Activated gamma-delta T cell treated with anti-CD3 and anti-CD28 coated beads, Interleukin-2, amount 50 U/mL, for 16 hours (primary cell): ENCODE measurements at places on chromosomes 6 and 20.

- no peak for DNase-seq
Observed at GRCh38 chr6:84399003-84399402, 171.6 kb upstream of the CEP162 start.

DNA sequence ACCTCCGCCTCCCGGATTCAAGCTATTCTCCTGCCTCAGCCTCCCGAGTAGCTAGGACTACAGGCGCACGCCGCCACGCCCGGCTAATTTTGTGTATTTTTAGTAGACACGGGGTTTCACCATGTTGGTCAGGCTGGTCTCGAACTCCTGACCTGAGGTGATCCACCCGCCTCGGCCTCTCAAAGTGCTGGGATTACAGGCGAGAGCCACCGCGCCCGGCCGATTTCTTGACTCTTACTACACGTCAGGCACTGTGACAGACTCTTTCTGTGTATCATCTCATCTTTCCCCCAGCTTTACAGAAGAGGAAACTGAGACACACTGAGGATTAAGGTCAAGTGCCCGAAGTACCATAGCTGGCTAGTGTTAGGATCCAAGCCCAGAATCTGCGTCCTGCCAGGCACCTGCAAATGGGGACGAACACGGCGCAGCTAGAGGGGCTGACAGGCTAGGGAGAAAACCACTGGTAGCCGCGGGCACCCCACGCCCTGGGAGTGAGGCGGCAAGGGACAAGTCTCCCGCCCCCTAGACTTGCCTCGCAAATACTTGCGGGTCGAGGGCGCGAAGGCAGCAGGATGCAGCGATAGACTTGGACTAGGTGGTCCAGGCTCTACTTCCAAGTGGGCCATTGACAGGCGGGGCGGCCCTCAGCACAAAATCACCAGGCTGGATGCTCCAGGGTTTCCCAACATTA lies 1.1 kb upstream of the TAF8 start:
- no peak for DNase-seq

DNA sequence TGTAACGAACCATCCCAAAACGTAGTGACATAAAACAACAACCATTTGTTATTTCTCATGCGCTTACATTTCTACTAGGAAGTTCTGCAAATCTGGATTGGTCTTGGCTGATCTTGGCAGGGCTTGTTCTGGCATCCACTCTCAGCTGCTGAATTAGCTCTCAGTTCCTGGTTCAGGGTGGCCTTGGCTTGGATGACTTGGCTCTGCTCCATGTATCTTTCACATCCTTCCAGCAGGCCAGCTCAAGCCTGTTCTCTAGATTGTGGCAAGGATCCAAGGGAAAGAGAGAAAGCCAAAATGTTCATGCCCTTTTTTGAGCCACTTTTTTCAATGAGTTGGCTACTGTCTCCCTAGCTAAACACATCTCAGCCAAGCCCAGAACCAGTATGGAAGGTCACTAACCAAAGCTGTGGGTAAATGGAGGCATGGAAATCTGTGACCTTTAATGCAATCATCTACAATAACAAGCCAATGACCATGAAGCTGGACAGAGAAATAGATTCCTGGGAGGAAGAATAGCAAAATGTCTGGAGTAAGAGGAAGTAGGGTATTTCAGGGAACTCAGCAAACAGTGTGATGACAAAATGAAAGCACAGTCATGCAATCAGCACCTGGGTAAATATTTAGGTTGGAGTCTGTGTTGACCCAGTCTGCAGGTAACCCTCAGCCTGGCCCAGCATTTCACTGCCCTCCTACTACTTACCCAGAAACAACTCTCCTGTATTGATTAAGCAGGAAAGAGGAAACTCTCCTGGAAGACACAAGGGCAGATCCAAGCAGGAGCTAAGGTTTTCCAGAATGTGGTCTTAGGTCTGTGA lies 32.7 kb upstream of the SNAP25 start:
- DNase-seq: no peak

GRCh38 chr20:664576-664975 lies 11.0 kb downstream of the SCRT2 start:
- DNase-seq: no peak

DNA sequence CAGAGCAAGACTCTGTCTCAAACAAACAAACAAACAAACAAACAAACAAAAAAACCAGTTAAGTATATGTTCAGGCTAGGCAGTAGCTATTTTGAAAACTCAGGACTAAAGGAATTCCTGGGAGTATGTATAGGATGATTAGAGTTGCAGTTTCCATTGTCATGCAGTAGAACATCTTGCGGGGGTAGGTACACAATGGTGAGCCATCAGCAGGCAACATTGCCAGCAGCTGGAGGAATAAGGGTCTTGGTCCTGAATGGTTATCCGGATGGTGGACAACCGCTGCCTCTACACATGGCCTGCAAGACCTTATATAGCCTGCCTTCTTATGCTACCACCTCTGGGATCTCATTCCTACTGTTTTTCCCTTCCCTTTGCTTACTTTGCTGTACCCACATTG lies 297.5 kb downstream of the SOX4 start:
- no peak for DNase-seq

- DNase-seq: no peak
Observed at GRCh38 chr6:98590136-98590681, 244.2 kb upstream of the POU3F2 start.

- DNase-seq: no peak
Observed at GRCh38 chr6:20328266-20328923, 73.3 kb upstream of the E2F3 start.

- no peak for DNase-seq
Observed at GRCh38 chr6:143141442-143141841, 80.8 kb downstream of the AIG1 start.

- no peak for DNase-seq
Observed at GRCh38 chr6:106694343-106694742, 65.0 kb downstream of the QRSL1 start.

DNA sequence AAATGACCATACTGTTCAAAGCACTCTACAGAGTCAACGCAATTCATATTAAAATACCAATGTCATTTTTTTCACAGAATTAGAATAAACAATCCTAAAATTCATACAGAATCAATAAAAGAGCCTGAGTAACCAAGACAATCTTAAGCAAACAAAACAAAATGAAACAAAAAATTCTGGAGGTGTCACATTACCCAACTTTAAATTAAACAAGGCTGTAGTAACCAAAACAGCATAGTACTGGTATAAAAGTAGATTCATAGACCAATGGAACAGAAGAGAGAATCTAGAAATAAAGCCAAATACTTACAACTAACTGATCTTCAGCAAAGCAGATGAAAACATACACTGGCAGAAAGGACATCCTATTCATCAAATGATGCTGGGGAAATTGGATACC lies 346.9 kb upstream of the JAG1 start:
- no peak for DNase-seq

- DNase-seq: no peak
Observed at GRCh38 chr6:7496266-7496875, 45.1 kb upstream of the DSP start.

DNA sequence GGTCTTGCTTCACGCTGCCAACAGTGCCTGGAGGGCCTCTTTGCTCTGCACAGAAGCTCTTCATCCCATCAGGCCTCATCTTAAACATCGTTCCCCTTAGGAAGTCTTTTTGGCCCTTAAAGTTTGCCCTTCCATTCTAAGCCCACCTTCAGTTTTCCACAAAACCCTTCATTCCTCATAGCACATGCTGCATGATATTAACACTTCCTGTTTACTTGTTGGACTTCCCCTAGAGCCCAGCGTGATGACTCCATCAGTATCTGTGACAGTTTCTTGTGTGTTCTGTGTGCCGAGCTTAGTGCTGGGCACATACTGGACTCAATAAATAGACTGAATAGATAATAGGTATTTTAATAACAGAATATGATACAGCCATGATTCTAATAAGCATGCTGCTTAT lies 2.2 kb downstream of the NT5DC1 start:
- no peak for DNase-seq

GRCh38 chr6:12875051-12875450 lies 158.5 kb downstream of the PHACTR1 start:
- DNase-seq: no peak

DNA sequence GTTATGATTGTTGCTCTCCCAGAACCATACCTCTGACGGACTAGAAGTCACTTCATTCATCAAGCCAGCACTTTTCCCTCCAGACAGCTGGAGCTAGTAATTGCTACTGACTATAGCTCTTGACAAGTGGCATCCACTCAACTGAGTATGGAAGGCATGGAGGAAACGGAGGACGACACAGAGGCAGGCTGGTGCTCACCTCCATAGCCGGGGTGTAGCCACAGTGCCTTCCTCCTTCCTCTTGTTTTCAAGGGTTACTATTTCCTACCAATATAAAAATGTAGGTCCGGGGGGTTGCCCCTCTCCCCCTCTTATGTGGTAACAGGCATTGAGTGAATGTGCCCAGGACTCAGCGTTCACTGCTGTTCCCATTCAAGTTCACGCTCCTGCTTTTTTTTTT lies 23.5 kb upstream of the FOXC1 start:
- no peak for DNase-seq

DNA sequence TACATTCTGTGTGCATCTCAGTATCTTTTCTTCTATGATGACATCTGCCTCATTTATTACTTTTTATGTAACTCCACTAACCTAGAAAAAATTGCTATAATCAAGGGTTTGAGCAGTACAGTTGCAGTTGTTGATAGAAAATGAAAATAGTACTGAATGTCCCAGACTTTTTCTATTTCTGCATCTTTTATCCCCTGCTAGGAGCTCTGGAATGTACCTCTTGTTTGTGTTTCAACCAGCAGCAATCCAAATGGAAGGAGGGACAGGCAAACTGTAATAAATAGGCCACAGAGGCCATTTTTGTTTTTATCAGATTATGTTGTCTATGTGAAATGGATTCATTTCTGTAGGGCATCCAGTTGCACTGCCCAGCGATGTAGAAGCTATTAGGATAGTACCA lies 536.9 kb downstream of the KIF16B start:
- no peak for DNase-seq

- DNase-seq: no peak
Observed at GRCh38 chr6:77876300-77876699, 223.5 kb downstream of the MEI4 start.

DNA sequence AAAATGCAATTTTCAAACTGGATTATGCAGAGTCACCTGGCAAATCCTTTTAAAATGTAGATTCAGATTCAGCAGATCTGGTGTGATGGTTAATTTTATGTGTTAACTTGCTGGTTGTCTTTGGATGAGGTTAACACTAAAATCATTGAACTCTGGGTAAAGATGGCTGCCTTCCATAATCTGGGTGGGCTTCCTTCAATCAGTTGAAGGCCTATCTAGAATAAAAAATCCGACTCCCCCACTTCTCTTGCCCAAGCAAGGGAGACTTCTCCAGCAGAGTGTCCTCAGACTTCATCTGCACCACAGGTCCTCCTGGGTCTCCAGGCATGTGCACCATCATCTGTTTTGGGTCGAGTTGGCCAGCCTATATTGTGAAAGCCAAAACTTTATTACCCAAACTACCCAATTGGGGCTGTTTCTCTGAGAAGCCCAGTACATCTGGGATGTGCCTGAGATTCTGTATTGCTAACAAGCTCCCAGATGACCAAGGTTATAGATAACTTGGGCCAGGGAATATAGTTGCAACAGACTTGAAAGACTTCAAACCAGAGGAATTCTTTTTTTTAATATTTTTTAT lies 1.6 kb upstream of the SLC17A5 start:
- DNase-seq: no peak

DNA sequence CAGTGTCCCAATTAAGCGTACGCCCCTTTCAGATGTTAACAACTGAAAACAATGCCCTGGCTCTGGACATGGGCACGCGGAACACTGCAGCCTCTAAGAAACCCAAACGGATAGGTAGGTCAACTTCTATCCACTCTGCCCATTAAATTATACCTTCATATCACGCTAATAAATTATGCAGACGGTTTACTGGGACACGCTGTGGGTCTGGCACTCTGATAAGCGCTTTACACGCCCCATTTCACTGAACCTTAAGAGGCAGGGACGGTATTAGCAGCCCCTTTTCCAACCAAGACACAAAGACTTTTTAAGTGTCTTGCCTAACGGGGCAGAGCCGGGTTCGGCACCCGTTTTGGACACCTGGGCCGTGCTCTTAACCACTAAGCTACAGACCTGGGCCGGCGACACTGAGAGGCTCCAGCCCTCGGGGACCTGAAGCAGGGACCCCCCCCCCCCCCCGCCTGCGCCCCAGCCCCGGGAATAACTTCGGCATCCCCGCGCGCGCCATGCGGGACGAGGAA lies 744 bp downstream of the STAU1 start:
- DNase-seq: no peak

- DNase-seq: no peak
Observed at GRCh38 chr6:158077676-158078075, 90.4 kb downstream of the SERAC1 start.

DNA sequence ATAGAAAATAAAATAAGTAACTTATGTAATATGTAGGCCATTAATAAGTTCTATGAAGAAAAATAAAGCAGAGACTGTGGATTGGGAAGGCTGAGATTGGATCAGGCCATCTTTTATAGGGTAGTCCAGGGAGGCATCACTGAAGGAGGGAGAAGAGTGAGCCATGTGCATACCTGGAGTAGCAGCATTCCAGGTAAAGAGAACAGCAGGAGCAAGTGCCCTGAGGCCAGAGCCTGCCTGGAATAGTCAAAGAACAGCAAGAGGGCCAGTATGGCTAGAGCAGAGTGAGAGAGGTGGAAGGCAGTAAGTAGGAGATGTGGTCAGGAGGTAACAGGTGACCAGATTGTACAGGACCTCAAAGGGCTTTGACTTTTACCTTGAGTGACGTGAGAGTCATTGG lies 112.1 kb downstream of the EPM2A start:
- DNase-seq: no peak

DNA sequence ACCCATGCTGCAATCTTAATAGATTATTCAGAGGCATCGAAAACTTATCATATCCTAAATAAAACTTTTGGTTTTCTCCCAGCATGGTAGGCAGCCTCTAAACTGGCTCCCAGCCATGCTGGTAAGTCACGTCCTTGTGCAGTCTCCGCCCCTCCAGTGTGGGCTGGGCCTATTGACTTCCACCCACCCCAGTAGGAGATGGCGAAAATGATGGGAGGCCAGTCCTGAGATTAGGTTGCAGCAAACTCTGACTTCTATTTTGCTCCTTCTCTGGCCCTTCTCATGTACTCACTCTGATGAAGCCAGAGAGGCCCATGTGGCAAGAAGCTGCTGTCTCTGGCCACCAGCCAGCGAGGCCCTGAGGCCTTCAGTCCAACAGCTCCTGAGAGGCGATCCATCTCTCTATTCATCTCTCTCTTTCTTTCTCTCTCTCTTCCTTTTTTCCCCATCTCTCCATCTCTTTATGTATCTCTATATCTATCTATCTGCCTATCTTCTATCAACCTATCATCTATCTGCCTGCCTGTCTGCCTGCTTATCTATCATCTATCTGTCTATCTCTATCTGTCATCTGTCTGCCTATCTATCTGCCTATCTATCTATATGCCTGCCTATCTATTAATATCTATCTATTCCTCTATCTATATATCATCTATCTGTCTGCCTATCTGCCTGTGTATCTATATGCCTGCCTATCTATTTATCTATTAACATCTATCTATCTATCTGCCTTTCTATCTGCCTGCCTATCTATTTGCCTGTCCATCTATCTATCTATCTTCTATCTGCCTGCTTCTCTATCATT lies 52.7 kb upstream of the STX16 start:
- DNase-seq: no peak

DNA sequence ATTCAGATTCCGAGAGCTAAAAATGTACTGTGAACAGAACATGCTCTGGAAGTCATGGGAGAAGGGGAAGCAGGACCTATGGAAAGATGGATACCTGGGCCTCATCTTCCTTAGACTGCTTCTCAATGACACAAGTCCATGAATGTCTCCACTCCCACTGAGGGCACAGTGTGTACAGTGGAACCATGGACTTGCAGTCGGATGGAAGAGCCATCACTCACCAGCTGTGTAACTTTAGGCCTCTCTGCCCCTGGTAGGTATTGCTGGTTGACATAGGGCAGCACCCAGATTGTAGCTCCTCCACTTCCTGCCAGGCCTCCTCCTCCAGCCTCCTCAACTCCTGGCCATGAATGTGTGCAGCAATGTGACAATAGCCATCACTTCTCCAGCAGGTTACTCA lies 52.5 kb downstream of the MAFB start:
- no peak for DNase-seq
